ENCODE measurements at places on chromosomes 5 and 9.

DNA sequence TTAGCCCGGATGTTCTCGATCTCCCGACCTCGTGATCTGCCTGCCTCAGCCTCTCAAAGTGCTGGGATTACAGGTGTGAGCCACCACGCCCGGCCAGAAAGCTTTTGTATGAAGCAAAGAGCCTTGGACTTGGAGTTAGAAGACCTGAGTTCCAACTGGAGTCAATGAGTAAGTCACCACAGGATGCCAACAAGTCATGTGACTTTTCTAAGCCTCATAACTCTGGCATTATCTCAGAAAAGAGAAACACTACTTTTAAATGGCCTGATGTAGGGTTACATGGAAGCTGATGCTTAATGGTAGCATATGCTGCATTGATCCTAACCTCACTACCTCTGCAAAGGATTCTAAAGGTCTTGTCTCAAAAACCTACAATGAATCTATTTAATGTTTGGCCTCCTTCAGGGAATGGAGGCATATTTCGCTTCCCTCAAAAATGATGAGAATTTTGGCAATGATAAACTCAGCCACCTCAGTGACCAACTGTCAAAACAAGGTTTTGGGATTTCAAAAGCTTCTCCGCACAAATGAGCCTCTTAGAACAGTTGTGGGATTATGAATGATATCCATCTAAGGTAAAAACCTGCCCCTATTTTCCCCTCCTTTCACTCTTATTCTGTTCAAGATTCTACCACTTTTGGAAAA is 236.8 kb downstream of the ACTL7B start:
- no peak for DNase-seq

DNA sequence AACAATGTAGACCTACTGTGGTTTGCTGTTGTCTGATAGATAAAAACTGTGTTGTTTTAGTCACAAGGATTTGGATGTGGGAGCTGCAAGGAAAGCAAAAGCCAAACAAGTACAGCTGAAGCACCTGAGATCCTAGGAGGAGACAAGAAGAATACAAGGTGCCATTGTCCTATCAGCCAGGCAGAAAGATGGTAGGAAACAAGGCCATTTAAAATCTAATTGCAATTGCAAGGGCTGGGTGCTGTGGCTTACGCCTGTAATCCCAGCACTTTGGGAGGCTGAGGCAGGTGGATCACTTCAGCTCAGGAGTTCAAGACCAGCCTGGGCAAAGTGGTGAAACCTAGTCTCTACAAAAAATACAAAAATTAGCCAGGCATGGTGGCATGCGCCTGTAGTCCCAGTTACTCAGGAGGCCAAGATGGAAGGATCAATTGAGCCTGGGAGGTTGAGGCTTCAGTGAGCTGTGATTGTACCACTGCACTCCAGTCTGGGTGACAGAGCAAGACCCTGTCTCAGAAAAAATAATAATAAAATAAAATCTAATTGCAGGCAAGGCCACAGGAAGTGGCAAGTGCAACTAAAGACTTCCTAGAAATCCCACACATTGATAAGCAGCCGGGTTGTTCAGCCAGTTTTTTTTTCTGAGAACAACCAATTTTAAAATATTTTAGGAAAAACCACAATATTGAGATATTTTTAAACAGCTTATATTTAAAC is 22.6 kb downstream of the DOCK8 start:
- DNase-seq, result no peak

DNA sequence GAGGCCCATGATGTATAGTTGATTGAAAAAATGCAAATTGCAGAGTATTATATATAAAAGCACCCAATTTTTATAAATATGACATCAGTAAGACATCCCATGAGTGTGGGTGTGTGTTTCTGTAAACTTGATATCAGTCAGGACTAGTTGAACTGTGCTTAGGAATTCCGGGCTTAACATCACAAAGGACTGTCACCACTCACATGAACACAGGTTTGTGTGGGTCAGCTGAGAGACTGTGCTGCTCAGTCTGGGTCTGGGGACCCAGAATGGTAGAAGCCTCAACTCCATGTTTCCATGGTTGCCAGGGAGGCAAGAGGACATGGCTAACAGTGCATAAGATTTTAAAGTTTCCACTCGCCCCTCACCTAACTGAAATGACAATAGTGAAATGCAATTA is 120.3 kb downstream of the ADCY2 start:
- no peak for DNase-seq

GRCh38 chr5:61264273-61264661 is 67.8 kb upstream of the ZSWIM6 start:
- no peak for DNase-seq

- DNase-seq, result no peak
Observed at GRCh38 chr5:176497852-176498251, 39.4 kb downstream of the RNF44 start.

DNA sequence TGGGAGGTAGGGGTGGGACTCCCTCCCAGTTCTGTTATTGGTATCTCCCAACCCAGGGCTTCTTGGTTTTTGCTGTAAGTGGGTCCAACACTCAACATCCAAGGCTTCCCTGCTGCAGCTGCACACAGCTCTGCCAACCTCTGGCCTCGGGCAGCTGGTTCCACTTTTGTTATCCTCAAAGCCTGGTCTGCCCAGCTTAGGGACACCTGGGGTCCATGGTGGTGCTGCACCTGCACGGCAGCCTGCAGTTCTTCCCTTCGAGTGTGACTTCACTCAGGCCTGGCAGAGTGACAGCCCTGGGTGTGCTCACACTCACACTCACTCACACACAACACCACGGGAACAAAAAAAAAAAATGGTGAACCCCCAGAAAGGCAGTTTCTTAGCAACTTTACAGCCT is 15.3 kb upstream of the SAP30L start:
- no peak for DNase-seq

- no peak for DNase-seq
Observed at GRCh38 chr9:125466411-125466810, 204.8 kb downstream of the GAPVD1 start.

GRCh38 chr5:176743868-176744583 is 66.3 kb upstream of the UNC5A start:
- DNase-seq, result no peak

DNA sequence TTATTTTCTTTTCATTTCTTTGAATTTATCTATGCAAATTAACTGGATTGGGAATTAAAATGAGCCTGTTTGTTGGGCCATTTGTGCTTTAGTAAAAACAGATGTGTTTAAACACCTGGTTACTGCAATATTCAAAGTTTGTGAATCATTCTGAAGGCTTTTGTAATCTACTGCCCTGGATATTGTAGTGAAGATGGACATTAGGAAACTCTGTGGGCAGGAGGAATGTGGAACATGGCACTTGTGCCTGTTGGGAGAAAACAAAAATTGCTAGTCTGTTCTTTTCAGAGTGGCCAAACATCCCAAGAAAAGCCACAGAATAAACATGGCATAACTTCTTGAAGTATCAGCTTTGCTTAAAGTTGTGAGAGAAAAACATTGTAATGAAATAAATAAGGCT is 40.8 kb downstream of the CHSY3 start:
- no peak for DNase-seq

DNA sequence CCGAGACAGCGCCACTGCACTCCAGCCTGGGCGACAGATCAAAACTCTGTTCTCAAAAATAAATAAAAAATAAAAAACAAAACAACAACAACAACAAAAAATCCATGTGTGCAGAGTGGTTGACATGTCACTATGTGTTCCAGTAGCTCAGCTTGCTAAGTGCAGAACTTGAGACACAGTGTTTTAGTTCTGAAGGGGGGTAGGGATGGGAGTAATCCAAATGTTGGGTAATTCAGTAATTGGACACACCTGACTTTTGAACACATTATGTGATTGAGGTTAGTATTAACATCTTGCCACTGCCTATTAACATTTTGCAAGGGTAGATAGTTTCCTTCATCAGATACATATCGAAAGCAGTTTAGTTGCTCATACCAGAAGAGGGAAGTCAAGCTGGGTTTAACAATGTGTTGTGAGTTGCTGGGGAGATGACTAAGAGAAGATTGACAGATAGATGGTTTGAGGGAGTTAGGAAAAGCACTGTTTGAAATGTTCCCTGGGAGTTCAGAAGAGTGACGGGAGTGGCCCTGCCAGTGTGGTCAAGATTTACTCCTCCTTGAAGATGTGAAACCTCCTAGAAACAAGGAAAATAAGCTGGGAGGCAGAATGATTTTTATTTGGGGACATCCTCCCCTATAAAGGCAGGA is 928 bp downstream of the HACD4 start:
- no peak for DNase-seq

DNA sequence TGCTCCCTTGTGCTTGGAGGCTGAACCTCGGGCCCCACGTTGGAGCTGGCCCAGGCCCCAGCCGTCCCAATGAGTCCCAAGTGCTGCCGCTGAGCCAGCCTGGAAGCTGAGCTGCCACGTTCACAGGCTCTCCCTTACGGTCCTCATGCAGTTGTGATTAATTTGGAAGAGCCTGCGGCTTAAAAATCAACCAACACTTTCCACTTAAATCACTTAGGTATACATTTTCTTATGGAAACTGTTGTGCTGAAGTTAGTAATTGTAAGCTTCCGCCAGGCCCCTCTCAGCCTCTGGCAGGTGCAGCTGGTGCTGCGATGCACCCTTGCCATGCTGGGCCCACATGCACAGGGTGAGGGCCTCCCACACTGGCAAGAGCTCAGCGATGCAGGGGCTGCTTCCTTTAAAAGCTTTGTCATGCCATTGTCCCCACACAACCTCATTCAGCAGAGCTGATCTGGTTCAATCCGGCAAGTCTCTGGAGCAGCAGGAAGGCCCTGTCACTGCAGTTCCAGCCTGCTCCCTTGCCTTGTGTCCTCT is 61.0 kb downstream of the IPPK start:
- DNase-seq, result no peak

- no peak for DNase-seq
Observed at GRCh38 chr9:113618836-113619490, 155.4 kb downstream of the RGS3 start.

DNA sequence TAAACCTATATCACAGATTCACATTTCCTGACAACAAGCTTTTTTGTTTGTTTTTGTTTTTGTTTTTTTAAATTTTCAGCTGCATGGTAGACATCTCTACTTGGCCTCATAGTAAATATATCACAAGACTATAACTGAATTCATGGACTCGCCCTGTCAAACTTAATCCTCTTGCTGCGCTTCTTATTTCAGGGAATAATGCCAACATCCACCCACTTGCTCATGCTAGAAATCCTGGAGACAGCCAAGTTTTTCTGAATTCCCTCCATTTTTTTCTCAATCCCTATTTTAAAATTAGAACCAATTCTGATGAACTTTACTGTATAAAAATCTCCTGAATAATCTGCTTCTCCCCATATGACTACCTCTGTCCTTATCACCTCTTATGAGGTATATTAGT is 283.6 kb upstream of the RPS23 start:
- no peak for DNase-seq

DNA sequence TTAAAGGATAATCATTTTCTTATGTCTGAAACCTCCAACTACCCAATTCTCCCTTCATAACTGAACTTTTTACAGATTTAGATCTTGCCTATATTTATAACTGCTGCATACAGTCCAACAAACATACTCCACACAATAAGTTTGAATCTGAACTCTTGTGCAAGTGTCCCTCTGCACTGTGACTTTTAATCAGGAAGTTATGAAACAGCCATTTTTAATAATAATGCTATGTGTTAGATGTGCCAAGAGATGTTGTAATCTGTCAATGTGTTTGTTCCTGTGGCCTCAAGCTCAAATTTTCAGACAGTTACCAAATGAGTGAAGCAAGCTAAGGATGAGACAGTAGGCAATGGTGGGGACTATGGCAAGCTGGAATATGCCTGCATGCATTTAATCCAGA is 57.6 kb upstream of the MTAP start:
- DNase-seq, result no peak

GRCh38 chr5:135264451-135265440 is 134.3 kb downstream of the MACROH2A1 start:
- DNase-seq, result no peak
